ENCODE measurements at places on chromosomes 6 and 20.

DNA sequence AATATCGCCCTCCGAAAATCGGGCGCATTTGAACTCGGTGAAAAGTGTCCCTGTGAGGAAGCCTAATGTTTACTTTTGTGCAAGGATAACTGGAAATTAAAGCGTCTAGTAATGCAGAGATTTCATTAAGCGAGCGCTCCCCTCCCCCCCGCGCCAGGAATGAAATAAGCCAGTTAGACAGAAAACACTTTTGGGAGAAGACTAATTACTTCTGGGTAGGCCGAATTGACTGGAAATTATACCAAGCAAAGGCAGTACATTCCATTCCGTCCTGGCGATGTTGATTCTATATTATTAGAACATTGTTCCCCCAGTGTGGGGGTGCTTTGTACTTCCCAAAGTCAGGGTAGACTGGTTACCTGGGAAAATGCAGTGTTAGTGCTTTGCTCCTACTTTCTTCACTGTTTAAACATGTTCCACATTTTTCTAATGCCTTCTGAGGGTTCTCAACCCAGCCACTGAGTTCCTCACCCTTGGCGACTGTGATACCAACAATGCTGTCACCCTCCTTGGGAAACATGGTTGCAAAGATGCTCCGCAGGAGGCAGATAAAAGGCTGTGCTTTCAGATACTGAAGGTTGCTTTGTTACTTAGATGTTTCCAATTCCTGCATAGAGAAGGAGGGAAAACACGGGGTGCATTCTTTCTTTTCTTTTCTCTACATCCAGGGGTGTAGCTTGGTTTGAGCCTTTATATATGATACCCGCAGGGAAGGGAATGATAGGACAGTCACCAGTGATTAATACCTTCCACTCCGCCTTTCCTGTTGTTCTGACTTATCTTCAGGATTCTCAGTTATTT, 2.6 kb downstream of the GJA1 start:
- DNase-seq = peak; percentile 67

DNA sequence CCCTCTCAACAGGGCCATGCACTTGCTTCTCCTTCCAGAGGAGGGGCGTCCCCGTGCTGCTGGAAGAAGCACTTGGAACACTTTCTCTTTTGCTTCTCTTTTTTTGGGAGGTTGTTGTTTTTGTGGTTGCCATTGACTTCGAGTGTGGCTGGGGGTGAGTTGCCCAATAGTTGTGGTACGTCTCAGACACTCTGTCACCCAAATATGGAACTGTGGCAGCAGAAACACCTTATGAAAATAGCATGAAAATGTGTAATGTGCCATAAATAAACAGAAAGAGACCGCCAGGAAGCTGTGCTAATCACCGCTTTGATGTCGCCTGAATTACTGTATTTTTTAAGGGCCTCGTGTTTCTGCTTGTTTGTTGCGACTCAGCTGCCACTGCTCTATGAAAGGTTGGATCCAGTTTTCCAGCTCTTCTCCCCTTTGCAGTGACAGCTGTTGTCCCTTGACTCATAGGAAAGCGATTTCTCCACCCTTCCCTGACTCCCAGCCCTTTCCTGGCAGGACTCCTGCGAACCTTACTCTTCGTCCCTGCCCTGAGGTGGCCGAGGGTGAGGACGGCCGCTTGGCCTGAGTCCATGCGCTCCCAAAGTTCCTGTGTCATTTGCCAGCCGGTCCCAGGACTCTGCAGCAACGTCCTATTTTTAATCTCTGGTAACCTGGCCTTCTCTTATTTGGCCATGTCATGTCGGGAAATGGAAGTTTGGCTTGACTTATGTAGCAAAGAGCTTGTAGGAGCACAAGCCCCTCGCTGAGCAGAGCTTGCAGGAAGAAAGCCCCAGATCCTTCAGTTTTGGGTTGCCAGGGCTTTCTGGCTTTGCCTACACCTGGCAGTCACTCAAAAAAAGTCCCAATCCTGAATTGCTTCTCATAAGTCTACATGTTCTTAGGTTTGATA, 694.6 kb downstream of the QKI start:
- no peak for DNase-seq

DNA sequence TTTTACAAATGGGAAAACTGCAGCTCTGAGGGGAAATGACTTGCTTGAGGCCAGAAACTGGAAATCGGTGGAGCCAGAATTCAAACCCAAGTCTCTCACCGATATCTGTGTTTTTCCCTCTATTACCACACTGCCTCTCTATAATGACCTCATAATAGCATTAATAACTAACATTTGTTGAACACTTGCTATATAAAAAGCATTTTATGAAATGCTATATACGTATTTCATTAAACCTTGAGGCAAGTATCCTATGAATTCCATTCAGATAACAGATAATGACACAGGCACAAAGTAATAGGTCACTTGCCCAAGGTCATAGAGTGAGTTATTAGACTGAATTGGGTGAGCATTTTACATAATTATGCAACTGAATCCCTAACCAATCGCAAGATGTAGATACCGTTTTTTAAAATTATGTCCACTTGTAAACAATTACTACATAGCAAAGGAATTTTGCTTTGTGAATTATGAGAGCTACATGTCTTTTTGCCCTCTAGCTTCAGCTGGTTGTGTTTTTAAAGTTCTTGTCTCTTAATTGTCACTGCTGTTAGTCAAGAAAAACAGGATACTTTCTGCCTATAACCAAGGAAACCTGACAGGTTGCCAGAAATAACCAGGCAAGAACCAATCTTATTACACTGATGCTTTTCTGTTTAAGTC, 4.7 kb downstream of the DSN1 start:
- DNase-seq = no peak

- no peak for DNase-seq
These were observed 9.0 kb upstream of the ISM1 start for GRCh38 chr20:13211956-13212618.

GRCh38 chr6:150492507-150492906, 107.2 kb upstream of the PLEKHG1 start:
- no peak for DNase-seq

- peak; percentile 49 for DNase-seq
These were observed 995 bp upstream of the GSTA4 start for GRCh38 chr6:52995913-52996645.

GRCh38 chr6:19394687-19395086, 442.5 kb upstream of the ID4 start:
- no peak for DNase-seq

DNA sequence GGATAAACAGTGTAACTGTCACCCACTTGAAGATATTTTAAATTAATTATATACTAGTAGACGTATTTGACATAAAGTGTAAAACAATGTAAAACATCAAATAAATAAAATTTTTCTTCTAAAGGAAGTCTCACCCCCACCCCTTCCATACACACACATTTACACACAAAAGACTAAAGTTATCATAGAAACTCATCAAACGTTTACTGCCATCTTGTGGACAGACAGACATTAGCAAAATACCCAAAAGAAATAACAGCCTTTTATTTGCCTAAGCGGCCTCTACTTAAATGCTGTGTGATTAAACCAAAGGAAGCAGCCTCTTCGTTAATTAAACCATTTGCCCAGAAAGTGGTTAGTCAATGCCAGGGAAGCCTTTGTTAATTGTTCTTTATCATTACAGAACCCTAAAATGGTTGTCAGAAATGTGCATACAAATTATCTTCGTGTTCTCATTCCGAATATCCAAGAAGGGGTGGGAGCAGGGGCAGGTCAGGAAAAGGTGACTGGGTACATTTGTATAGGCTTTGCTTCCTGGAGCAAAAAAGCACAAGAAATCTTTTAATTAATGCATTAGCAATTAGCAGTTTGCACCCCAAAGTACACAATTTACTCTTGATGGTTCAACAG, 176.2 kb upstream of the SASH1 start:
- no peak for DNase-seq

DNA sequence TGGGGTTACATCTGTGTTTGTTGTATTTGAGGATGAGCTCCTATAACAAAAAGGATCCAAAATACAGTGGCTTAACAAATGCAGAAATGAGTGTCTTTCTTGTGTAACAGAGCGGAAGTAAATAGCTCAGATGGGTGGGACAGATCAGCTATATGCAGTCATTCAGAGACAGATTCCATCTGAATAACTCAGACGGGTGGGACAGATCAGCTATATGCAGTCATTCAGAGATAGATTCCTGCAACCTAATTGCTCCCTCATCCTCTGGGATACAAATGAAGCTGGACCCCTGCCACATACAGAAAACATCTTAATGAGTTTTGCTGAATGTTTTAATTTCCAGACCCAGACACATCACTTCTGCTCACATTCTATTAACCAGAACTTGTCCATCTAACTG, 332.3 kb downstream of the BCKDHB start:
- DNase-seq = peak; percentile 85

DNA sequence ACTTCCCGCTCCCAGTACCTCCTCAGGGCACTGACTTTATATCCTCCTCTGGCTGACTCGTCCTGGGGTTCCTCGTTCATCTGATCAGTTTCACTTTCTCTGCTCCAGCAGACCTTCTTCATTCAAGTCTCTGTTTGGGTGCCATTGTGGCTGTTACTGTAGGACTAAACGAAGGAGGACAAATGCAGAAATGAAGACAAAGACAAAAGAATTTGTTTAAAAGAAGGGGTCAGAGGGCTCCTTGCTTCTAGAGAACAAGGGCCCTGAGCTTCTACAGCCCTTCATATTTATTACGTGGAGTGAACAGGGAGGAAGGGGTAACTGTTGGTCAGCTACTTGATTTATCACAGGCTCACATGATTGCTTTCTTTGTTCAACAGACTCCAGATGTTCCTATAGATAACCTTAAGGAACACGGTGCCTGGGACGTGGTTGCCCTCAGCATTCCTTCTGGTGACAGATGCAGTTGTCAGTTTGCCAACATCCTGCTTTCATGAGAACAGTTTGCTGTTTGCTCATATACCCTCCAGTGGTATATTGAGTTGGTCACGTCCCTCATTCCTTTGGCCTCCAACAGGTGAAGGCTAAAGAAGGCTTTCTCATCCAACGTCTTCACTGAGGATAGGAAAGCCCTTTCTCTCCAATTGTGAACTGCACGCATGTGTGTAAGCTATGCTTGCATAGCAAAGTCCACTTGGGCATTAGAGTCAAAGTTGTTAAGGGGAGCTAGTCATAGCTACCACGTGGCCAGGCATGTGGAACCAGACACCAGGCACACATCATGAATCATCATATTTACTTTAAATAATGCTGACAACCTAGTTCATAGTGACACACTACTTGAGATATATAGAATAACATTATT, 69.1 kb upstream of the BTN3A2 start:
- peak; percentile 83 for DNase-seq

- peak; percentile 16 for DNase-seq
These were observed 94.9 kb downstream of the RFX6 start for GRCh38 chr6:116971959-116972358.

DNA sequence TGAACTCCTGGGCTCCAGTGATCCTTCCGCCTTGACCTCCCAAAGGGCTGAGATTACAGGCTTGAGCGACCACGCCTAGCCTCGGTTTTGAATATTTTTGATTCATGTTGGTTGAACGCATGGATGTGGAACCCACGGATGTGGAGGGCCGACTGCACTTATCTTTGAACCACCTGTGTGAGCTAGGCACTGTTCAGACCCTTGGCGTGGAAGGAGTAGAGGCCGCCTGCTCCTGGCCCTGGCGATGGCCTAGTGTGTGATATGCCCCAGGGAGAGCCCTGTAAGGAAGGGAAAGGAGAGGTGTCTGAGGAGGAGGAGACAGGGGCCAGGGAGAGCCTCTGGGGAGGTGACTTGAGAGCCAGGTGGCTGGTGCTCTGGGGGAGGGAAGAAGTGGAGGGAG, 64.3 kb downstream of the BCAS4 start:
- no peak for DNase-seq

DNA sequence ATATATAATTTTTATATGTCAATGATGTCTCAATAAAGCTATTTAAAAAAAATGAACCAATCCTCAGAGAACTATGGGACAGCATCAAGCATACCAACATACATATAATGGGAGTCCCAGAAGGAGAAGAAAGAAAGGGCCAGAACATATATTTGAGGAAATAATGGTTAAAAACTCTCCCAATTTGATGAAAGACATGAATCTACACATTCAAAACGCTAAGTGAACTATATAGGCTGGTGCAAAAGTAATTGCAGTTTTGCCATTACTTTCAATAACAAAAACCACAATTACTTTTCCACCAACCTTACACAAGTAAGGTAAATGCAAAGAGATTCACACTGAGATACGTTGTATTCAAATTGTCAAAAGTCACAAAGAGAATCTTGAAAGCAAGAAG, 43.4 kb downstream of the ZNF133 start:
- DNase-seq = no peak

GRCh38 chr20:37534401-37535157, 6.9 kb upstream of the BLCAP start:
- peak; percentile 83 for DNase-seq

- DNase-seq = no peak
These were observed 28.1 kb downstream of the RAMACL start for GRCh38 chr6:166558156-166559005.

GRCh38 chr6:1724124-1724523, 114.4 kb downstream of the FOXC1 start:
- no peak for DNase-seq

- DNase-seq = no peak
These were observed 22.4 kb upstream of the SNX9 start for GRCh38 chr6:157800420-157801237.

DNA sequence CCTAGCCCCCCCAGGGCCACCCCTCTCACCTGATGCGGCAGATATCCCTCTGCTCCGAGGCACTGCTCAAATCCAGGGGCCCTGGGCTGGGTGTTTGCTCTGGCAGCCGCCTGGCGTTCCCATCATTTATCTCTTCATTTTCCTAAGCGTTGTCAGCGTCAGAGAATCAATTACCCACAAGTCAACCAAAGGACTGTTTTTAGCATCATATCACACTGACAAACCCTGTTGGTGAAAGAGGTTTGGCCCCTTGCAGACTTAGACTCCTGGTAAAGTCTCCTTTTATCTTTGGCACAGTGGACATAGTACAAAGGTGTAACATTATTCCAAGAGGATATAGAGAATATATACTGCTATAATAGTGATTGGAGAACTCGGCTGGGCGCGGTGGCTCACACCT, at the start of gene GHRH:
Gene GHRH, minus strand, starts transcription at position 101 of the 400 bp plus-strand sequence. CDS start 4,925 bp downstream, outside the sequence.
- no peak for DNase-seq

GRCh38 chr6:36269834-36270705, at the start of gene PNPLA1:
TSS of gene PNPLA1 (plus strand) at chr6:36270060. CDS start at chr6:36270460, 400 bp downstream.
- no peak for DNase-seq

- no peak for DNase-seq
These were observed 8.1 kb downstream of the SLC2A4RG start for GRCh38 chr20:63747622-63748069.

GRCh38 chr6:56927538-56928453, 27.1 kb upstream of the BEND6 start:
- DNase-seq = no peak

Measured in HS-5 (cell line).